ENCODE measurements at places on chromosomes 12 and 14.

GRCh38 chr14:40119765-40120164 is 687.5 kb upstream of the FBXO33 start:
- DNase-seq: no peak

- DNase-seq: no peak
Measured at GRCh38 chr12:57128519-57129247, 400 bp downstream of the LRP1 start.

GRCh38 chr12:47988073-47989022 is 15.9 kb downstream of the COL2A1 start:
- no peak for DNase-seq

GRCh38 chr14:23694949-23695663 is 58.9 kb downstream of the DHRS2 start:
- DNase-seq: no peak

DNA sequence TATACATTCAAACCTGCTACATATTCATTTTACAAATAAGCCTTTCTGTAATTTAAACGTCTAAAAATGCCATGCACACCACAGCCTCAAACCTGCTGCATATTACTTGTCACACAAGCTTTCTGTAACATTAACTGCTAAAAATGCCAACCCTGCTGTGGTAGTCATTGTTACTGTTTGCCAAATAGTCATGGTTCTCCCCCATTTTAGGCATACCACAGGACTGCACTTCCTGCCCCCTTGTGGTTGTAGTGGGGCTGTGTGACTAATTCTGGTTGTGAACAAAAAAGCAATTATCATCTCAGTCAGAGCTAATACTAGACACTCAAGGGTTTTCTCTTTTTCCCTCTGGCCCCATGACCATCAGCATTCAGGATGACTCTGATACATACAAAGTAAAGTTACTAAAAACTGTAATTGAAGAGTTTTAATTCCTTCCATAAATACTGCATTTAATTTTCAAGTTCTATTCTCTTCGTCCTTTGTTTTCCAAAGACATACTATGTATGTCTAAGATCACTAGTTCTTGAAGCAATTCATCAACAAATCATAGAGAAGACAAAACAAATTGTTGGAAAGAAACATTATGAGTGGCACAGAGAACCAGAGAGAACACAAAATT is 5.7 kb upstream of the SLC35F4 start:
- no peak for DNase-seq

- no peak for DNase-seq
Measured at GRCh38 chr12:122048151-122048550, 26.5 kb downstream of the BCL7A start.

DNA sequence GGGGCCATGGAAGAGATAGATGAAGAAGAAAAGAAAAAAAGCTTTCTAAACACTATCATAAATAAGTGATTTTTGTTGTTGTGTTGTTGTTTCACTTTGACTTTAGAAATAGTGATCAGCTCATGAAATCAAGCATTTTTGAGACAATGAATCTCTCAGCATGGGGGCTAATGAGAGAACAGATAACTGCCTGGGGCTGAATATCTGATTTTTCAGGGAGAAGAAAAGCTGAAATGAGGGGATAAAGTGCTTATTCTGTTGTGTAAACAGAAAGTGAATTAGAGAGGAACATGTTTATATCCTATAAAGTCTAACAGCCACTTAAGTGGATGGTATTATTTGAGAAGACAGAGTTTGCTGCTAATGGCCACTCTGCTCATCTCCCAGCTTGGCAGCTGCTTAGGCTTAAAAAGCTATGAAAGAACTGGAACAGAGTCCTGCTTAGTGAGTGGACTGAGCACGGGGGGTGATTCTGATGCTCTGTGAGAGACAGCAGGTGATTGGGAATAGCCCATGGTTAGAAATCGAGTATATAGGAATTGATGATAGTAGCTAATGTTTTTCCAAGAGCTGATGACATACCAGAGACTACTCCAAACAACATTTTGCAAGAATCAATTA is 646.1 kb upstream of the TMEM132C start:
- DNase-seq: no peak

- DNase-seq: no peak
Measured at GRCh38 chr14:77104393-77104792, 6.3 kb downstream of the CIPC start.

GRCh38 chr14:61244009-61244408 is 37.1 kb downstream of the TMEM30B start:
- no peak for DNase-seq

- no peak for DNase-seq
Measured at GRCh38 chr12:120416490-120417216, 21.3 kb upstream of the COX6A1 start.

GRCh38 chr12:84507956-84508850 is 404.4 kb downstream of the SLC6A15 start:
- no peak for DNase-seq

DNA sequence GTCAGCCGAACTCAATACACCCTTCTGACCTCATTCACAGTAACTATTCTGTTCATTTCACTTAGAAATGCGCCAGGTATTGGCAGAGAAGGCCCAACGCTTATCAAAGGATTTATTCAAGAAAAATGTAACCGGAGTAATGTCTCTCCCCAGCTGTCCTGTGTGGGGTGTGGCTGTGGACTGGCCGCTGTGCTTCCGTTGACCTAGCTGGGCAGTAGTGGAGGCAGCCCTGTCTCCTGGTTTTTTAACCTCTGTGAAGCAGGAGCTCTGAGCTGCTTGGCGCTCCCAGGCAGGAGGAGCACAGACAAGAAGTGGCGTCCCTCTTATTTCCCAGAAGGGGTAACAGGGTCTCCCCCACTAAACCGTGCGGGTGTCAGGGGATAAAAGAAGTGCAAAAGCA is 85.2 kb downstream of the ESR2 start:
- DNase-seq: no peak

DNA sequence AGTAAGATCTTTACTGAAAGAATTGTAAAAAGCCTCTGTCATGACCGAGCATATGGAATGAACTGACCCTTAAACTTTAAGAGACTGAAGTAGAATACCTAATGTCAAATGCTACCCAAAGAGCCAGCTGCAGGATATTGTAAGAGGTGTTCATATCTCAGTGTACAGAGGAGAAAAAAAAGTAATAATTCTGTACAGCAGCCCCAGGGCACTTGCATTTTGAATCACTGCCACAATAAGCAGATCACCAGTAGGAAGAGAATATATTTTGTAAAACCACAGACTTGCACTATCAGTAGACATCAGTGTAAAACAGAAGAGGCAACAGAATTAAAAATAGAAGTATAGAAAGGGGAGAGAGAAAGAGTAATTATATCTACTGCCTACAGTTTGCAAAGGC is 162.6 kb downstream of the PPFIA2 start:
- DNase-seq: no peak

DNA sequence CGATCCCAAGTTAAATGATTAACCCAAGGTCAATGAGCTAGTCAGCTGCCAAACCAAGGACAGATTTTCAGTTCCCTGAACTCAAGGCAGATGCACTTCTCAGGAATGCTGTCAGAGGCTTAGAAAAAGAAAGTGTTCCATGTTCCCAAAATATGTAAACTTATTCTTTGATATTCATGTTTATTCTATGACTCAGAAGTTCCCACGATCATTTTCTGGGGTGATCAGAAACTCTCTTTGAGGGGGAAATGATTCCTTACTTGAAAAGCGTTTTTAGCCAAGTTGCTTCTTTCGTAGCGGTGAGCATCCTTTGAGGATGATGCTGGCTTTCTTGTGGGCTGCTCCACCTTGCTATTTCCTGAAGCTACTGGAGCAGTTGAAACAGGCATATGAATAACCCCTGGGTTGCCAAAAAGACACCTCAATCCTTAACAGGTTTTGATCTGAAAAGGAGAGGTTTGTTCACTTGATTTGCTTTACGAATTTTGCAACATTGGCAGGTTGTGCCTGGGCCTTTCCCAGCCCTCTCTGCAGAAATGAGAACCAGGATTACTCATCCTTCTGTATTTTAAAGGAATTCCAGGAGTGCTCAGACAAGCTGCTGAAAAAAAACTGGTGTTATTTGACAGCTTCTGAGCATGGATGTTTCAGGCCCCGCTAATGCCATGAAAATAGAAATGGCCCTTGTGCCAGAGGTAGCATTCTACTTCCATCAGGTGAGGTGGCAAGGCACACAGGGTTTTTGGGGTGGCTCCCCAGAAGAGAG is 121.4 kb upstream of the HIF1A start:
- no peak for DNase-seq

- no peak for DNase-seq
Measured at GRCh38 chr14:67851785-67852410, 32.3 kb downstream of the RAD51B start.

DNA sequence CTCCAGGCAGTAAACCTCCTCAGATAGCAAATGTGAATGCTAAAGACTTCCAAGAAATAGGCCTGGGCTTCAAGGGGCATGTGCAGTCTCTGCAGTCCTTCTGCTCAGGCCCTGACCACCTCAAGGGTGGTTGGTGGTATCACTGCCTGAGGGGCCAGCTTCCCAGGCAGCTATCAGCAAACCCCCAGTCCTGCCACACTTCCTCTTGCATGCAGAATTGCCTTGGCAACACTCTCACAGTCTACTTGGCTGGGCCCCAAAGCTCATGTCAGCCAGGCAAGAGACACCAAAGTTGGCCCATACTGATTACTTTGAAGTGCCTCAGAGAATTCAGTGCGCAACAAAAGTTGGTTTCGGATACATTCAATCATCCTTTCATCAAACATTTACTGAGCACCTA is 3.5 kb upstream of the ASB8 start:
- DNase-seq: no peak

- no peak for DNase-seq
Measured at GRCh38 chr14:24312736-24313507, 1.6 kb downstream of the LTB4R start.

- DNase-seq: no peak
Measured at GRCh38 chr14:33516898-33517436, 433.9 kb downstream of the EGLN3 start.

DNA sequence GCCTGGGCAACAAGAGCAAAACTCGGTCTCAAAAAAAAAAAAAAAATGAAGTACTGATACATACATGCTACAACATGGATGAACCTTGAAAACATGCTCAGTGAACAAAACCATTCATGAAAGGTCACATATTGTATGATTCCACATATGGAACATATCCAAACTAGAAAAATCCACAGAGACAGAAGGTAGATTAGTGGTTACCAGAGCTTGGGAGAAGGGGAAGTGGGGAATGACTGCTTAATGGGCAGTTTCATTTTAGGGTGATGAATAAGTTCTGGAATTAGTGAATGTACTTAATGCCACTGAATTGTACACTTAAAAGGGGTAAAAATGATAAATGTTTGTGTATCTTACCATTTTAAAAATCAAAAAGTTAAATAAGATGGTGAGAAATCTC is 2.7 kb downstream of the ITGB7 start:
- no peak for DNase-seq

DNA sequence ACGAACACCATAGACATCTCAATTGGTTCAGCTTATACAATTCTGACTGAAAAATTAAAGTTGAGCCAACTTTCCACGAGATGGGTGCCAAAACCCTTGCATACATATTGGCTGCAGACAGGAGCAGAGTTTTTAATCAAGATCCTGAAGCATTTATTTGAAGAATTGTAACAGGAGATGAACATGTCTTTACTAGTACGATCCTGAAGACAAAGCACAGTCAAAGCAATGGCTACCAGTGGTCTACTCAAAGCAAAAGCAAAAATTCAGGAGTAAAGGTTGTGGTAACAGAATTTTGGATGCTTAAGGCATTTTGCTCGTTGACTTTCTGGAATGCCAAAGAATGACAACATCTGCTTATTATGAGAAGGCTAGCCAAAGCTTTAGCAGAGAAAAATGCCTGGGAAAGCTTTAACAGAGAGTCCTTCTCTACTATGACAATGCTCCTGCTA is 20.7 kb downstream of the ZDHHC17 start:
- DNase-seq: no peak

- DNase-seq: no peak
Measured at GRCh38 chr12:104348283-104348993, 44.9 kb downstream of the EID3 start.

DNA sequence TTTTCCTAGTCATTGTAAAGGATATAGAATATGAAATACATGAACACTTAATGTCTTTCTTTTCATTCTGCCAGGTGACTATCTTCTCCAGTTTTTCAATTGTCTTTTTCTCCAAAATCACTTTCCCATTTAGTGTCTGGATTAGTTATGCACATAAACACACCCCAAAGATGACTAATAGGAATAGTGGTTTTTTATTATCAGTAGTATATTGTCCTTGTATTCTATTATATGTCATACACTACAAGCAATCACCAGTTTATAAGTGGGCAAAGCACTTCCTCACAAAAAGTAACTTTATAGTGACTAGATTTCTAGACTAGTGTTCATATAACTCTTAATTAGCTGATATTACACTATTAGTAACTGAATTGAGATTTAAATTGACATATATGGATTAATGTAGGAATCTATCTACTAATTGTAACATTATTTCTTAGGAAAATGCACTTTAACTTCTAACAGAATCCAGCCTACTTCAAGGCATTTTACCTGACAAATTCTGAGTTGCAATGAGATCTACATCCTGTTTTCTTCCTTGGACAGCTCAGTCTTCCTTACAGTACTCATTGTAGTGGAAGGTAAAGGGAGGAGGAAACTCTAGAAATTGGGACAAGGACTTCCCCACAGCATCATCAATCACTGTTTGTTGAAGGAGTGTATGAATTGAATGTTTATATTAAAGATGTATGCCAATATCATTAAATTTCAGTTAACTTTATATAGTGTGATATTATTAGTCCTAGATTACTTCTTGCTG is 186.1 kb upstream of the GARIN2 start:
- no peak for DNase-seq

- no peak for DNase-seq
Measured at GRCh38 chr12:124420996-124421674, 126.2 kb downstream of the RFLNA start.

GRCh38 chr14:68794130-68794850 is 1.4 kb upstream of the ZFP36L1 start:
- peak; percentile 89 for DNase-seq

- DNase-seq: peak; percentile 41
Measured at GRCh38 chr12:106227641-106228319, 20.0 kb downstream of the CKAP4 start.

DNA sequence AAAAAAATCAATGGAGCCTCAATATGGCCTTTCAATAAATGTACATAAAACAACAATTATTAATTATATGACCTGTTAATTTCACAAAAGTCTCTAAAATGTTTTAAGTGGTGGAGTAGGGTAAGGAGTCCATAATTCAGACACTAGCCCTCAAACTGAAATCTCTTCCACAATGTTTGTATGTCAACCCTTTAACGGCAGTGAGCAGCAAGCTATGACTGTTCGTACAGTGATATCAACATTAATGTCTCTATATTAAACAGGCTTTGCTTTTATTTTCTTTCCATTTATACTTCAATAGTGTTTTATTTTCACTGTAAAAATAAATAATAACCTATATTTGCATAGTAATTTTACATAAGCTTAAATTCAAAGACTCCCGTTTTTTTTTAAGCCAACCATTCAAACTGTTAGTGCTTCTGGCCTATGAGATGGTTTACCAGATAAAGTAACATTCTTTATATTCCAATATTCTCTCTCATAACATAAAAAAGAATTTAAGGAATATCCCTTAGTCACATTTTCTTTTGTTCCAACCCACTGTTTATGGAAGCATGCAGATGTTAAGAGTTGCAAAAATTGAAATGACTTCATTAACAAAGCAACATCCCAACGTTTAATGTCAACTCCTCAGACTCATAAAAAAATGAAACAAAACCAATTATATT is 2.3 kb downstream of the CDK17 start:
- no peak for DNase-seq
